ENCODE measurements at places on chromosomes 1 and 21. TPM values are rescaled to one million over a fixed set of nuclear protein-coding genes. Genes with fewer than 3 reads are reported as not detected.

Gene CFAP45
- 0.18 TPM for total RNA-seq

Gene DCST2
- total RNA-seq, result 1.9 TPM

Gene TMEM39B
- total RNA-seq, result 26.2 TPM

Gene SAMD11
- total RNA-seq, result 313 TPM

Gene ZSWIM5
- total RNA-seq, result 2.0 TPM

Gene SERINC2
- 45.4 TPM for total RNA-seq

Gene CDC14A
- total RNA-seq, result 19.5 TPM

Gene CRP
- not detected for total RNA-seq

Gene TAF13
- total RNA-seq, result 27.2 TPM

Gene CACHD1
- 24.1 TPM for total RNA-seq

Gene SPATA45
- total RNA-seq, result not detected

Gene APCS
- not detected for total RNA-seq

Gene CASQ1
- total RNA-seq, result 0.27 TPM

Gene TAS1R1
- total RNA-seq, result not detected

Gene MMP23B
- total RNA-seq, result 70.3 TPM

Gene LCE2C
- not detected for total RNA-seq

Gene ATXN7L2
- 14.9 TPM for total RNA-seq

Gene CXADR
- total RNA-seq, result 36.8 TPM

Gene CD55
- 35.1 TPM for total RNA-seq

Gene RAB3B
- total RNA-seq, result 4.0 TPM

Gene WNT3A
- total RNA-seq, result not detected

Gene TEX38
- 0.57 TPM for total RNA-seq

Gene ZNF436
- 34.6 TPM for total RNA-seq

Gene GREM2
- 0.09 TPM for total RNA-seq

Gene NID1
- 45.5 TPM for total RNA-seq
